GM23248 (cell line): ENCODE measurements at places on chromosomes 11 and 22. TPM values are rescaled to one million over a fixed set of nuclear protein-coding genes. Genes with fewer than 3 reads are reported as not detected.

Gene LRRC74B
- polyA plus RNA-seq = not detected in 2 replicates

Gene VPREB1
- not detected in 2 replicates for polyA plus RNA-seq

Gene OR8A1
- polyA plus RNA-seq = not detected in 2 replicates

Gene XBP1
- polyA plus RNA-seq = 256 and 258 TPM in 2 replicates

Gene SLC25A1
- 113 and 115 TPM in 2 replicates for polyA plus RNA-seq

Gene GSTT2B
- 13.7 and 15.6 TPM in 2 replicates for polyA plus RNA-seq

DNA sequence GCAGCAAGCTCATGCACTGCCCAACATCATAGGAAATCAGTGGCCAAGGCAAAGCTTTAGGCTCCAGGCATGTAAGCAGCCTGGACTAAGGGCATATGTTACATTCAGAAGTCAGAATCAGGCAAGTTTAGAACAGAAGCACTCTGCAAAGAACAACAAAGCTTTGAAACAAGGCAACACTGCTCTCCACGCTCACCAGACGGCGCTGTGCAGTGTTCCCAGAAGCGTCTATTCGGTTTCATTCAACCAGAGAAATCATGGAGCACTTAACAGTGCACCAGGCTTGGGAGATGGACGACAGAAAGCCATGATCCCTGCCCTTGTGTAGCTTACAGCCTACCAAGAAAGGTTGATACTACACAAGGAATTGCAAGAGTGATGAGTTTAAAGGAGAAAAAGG is 555.8 kb downstream of the BUD13 start:
- DNase-seq = peak; percentile 65

DNA sequence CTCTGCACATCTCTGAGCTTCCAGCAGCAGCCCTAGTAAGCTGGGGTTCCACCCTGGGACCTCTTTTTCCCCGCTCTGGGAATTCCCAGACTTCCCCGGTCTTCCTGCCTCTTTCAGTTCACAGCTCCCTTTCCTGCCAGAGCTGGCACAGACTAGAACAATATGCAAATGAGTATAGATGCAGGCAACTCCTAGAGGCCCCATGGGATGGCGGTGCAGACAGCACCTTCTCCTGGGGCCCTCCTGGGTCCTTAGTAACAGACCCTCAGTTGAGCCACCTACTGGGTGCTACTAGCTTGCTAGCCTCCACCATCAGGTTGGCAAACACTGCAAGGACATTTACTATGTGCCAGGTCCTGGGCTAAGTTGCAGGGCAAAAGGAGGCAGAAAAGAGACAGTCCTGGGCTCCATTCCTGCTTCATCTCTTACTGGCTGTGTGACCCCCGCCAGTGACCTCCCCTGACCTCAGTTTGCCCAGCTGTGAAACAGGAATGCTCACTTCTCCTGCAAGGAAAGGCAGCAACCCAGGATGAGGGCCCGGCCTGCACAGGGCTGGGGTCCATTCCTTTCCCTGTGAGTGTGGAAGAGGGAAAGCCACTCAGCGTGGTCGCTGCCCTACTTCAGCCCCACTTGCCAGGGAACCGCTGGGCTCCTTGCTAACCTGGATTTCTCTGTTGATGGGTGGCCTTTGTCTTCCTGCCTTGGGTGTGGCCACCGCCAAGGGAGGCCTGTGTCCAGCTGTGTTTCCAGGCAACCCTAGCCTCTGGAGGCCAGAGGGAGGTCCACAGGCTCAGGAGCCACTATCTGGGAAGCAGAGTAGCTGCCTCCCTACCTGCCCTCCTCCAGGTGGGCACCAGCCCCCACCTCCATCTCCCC is 7.3 kb downstream of the RELT start:
- DNase-seq = peak; percentile 30

GRCh38 chr11:118581057-118581456 is 8.8 kb downstream of the ARCN1 start:
- DNase-seq = no peak

DNA sequence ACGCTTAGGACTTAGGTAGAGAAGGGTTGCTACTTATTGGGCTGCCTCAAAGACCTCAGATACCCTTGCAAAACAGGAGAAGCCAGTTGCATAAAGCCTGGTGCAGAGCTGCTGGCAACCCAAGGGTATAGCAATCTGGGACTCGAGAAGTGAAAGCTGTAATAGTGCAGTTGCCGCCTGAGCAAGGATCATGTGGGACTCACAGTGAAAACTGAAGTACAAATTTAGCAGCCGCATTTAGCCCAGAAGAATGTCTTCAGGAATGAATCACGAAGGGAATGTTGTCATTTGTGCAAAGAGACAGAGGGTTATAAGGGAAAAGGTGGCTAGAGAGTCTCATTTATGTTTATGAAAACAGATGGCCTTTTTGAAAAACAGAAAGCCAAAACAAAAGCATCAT is 267.2 kb downstream of the TENM4 start:
- peak; percentile 77 for DNase-seq

- DNase-seq = no peak
These were observed 155.3 kb upstream of the RASSF10 start for GRCh38 chr11:12853652-12854296.

DNA sequence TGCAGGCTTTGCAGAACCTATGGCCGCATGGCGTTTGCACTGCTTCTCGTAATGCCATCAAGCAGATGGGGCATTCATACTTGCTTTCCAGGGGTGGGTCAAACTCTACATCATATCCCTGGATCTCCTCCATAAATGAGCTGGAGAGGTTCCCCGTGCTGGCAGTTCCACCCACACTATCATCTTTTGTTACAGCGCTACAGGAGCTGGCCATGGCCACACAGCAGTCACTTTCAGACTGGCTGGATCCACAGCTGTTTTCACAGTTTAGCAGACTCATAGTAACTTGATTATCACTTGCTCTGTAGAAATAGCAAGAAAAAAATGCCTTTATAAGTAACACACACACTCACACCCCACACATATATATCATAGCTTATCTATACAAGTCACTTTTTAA is 8.8 kb downstream of the TRAF6 start:
- no peak for DNase-seq

DNA sequence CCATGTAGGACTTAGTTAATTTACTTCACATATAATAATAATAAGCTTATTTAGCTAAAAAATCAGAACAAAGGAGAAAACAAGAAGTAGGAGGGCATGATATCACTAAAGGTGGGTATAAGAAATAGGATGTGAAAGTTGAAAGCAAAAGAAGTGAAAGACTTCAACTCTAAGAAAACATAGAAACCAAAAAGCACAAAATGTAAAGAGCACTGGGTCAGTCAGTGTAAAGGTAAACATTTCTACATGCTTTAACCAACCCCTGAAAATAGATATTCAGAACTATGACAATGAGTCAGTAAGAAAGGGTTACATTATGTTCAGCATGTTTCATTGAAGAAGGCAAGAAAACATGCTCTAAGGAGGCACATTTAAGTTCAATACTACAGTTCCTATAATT is 298.8 kb downstream of the SWAP70 start:
- no peak for DNase-seq

DNA sequence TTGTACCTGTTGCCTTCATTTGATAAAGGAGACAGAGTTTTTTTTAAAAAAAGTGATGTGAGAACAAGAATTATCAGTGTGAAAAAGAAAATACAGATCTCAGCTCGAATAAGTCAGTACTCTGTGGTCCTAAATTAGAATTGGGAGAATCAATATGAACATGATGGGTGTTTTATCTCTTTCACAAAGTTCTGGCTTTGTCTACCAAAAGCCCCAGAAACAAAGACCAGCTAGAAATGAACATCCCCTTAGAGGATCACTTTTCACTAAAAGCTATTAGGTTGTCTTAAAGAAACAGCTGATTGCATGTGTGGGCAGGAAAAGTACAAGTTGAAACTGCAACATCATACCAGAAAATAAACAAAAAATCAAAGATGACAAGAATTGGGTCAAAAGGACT is 8.4 kb upstream of the ST14 start:
- DNase-seq = no peak

DNA sequence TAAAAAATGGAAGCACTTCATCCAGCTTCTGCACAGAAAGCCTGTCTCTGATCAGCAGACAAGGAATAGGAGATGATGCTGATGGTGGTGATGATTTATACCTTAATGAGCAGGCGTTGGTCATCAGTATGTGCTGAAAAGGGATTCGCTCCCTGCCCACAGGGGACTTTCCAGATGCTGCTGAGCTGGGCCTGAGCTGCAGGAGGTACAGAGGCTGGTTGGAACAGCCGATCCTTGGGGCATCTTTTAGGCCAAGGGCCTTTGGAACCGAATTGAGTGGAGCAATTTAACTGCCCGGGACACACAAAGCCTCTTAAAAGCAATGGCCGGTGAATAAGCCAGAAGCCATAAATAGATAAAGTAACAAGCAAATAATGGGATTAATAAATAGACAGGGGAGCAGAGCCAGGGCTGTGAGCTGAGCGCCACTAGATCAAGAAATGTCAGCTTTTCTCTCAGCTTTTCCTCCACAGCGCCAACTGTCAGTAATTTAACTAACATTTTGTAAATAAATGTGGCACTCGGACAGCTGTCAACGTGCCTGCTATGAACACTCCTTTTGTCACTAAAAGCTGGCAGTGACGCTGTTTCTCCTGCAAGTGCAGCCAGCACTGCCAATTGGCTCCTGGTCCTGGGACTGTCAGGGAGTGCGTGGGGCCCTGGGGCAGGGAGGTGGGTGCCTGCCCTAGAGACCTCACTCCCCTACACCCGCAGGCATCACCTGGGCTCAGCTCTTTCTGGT is 562.3 kb downstream of the NTM start:
- no peak for DNase-seq

DNA sequence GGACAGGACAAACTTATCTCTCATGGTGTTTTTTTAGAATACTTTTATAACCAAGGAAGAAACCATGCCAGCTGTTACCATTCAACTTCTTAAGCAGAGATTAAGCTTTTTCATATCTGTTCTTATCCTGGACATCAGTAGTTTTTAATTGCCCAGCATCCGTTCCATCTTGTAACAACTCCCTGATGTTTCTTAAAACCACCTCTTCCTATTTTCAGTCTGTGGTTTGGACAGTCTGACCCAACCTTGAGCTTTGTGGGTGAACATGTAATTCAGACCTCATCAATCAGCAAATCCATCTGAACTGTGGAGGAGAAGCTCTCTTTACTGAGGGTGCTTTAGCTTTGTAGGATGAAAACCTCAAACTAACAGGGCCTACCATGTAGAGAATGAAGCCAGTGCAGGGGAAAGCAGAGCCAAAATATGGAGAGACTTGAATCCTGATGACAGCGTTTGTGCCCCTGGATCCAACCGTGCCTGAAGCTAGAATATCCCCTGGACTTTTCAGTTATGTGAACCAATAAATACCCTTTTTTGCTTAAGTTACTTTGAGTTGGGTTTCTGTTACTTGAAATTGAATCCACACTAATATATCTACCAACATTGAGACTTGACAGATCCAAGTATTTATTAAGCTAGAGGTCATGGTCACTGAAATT is 9.4 kb downstream of the TUG1 start:
- DNase-seq = no peak

- DNase-seq = no peak
These were observed 20.7 kb downstream of the SUN2 start for GRCh38 chr22:38735126-38735464.

DNA sequence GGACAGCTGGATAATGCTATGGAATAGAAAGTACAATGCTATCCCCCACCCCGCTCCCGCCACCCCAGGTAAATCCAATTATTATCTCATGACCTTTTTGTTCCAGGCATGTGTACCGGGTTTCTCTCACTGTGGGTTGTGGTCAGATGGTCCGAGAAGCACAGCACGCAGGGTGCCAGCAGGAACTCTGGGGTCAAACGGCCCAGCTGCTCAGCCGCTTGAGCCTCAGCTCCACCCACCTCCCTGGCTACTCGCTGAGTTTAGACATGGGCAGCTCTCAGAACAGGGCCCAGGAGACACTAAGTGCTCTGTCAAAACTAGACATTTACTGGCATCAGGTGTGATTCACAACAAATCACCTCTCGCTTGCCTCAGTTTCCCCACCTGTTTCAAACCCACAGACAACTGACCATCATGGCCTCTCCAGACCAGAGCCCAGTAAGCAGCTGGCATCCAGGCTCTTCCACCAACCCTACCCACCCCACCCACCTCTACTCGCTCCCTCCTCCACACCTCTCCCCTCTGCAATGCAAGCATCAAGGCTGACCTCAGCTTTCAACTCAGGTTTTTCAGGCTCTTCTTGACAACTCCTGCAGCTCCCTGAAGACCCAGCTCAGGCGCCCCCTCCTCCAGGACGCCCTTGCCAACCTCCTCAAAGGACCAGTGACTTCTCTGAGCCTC is 13.0 kb upstream of the MFNG start:
- no peak for DNase-seq

- peak; percentile 81 for DNase-seq
These were observed 312.3 kb downstream of the MN1 start for GRCh38 chr22:27489178-27489675.

- peak; percentile 91 for DNase-seq
These were observed 37.6 kb downstream of the RIBC2 start for GRCh38 chr22:45450921-45451651.

DNA sequence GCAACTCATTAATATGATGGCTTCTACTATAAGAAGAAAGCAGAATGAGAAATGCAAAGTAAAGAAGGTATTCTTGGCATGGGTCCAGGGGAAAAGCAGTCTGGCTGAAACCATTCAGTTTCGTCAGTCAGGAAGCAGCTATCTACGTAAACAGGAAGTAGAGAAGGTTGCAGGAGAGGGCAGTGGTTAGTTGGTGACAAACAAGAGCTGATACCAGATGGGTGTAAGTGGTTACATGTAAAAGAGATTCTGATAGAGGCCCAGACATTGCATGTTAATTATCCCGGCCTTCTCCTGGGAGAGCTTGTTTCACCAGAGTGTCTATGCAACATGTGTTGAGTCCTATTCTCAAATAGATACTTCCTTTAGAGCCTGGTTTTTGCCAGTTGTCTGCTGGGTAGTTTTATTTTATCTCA is 58.4 kb upstream of the PSMA1 start:
- DNase-seq = no peak

- no peak for DNase-seq
These were observed 389.1 kb upstream of the TENM4 start for GRCh38 chr11:79829891-79830290.

- peak; percentile 34 for DNase-seq
These were observed 135.6 kb downstream of the SBF2 start for GRCh38 chr11:10158461-10158860.

- DNase-seq = no peak
These were observed 16.5 kb downstream of the SCYL1 start for GRCh38 chr11:65541093-65541982.

DNA sequence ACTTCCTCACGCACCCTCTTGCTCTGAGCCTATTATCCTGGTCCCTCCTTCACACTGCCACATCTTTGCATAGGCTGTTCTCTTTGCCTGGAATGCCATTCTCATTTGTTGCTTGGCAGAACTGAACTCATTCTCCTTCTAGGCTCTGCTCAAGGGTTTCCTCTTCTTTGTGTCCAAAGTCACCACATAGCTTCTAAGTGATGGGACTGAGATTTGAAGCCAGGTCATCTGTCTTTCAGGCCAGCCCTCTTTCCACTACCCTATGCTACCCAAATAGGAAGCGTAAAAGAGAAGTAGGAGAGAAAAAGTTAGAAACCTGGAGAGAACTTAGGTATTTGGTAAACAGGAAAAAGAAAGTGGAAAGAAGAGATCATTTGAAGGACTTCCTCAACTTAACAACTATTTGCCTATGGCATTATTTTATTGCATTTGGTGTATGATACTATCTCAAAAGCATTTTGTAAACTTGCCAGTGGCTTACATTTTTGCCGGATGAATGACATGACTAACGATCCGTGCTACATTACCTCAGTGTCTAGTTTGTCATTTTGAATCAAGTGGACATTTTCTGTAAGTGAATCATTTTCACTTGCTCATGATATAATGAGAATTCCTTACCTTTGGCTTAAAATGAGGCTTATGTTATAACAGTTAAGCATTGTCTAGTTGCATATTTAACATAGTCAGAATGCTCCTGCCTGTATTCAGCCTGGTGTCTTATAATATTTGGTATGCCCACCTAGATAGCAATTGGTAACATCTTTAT is 18.5 kb downstream of the NF2 start:
- peak; percentile 96 for DNase-seq

GRCh38 chr22:41479671-41480396 is 10.9 kb downstream of the ACO2 start:
- DNase-seq = peak; percentile 78
